ENCODE measurements at places on chromosomes 2 and 18.
A peak's percentile ranks its signal among the peaks of the same experiment; 100 is the strongest.

DNA sequence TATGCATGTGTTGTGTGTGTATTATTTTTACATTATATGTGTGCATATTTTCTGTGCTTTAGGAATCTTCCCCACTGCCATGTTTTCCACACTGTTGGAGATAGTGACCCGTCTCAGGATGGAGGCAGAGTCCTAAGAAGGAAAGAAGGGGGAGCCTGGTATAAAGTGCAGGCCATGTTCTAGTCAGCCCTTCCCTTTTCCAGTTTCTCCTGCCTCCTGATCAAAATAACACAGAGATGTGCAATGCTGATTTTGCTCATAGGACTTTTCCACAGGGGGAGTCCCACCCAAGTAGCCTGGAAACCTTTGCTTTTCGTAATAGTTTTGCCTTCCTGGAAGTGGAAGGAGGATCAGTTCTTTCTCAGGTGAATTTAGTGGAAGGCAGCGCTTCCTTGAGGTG lies 72.8 kb upstream of the FAM237A start:
- no peak for DNase-seq

DNA sequence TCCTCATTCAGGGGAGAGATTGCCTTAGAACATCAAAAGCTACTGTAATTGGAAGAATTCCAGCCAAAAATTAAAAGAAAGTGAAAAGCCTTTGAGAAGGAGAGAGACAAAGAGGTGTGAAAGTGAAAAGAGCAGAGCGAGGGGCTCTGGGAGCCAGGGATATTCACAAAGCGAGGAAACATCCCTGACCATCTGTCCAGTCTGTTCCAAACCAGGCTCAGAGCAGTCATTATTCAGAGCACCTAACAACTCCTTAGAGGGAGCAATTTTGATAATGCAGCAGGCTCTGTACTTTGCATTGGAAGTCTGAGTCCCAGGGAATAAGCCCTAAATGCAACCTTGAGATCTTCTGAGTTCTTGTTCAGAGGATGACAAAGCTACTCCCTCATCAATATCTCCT lies 119.1 kb upstream of the LYPD1 start:
- DNase-seq = no peak

DNA sequence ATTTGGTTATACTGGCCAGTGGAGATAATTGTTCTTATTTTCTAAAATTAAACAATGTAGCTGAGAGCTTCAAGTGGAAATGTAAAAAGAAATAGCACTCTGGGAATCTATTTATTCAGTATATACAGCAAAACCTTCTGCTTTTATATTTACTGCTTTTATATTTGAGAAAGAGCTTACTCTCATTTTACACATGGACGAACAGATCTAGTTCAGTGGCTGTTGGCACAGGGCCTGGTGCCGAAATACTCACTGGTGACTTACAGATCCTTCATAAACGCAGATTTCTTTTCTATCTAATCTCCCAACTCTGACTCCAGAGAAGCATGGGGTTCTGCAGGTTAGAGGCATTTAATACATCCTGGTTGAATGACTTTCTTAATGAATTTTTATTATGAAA lies 266.2 kb downstream of the ASXL3 start:
- no peak for DNase-seq

DNA sequence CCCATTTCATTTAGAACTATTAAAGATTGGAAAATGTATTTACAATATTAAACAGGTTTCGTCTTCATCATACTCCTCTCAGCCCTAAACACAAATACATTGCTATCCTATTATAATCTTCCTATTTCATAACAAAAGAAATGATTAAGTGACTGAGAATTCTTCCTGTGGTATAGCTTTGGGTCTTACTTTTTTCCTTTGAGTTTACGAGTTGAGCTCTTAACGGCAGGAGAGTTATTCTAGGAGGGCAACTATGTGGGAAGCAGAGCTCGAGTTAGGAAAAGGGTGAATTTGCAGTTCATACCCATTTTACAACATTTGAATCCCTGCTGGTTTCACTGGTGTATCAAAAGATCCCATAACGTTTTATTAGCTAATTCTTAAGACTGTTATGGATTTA lies 105.0 kb downstream of the FIGN start:
- no peak for DNase-seq

- peak; percentile 10 for DNase-seq
These were observed 27.3 kb upstream of the NOTO start for GRCh38 chr2:73174941-73175662.
